ENCODE measurements at places on chromosomes 1 and 21.

DNA sequence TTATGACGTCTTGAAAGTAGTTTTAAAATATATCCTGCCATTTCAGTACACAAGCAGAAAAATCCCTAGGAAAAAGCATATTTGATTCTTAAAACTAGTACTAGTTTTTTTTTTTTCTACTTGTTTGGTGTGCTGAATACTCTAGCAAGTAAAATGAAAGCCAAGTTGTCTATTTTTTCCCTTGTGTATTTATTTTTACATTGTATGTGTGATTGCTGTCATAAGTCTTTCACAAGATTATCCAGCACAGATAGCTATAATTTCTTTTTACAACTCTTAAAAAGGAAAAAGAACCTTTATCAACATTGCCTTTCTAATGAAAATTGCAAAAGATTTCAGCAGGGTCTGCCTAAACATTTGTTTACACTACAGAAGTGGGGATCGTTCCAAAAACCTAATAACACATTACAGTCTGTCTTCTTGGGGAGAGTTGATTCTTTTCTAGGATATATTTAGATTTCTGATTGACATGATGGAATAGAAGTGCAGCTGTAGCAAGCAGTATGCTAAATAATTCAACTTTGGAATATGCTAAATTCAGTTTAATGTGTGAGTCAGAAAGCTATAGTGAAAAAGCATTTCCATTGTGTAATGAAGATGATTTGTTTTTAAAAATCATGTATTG lies 2.5 kb downstream of the DR1 start:
- no peak for DNase-seq

DNA sequence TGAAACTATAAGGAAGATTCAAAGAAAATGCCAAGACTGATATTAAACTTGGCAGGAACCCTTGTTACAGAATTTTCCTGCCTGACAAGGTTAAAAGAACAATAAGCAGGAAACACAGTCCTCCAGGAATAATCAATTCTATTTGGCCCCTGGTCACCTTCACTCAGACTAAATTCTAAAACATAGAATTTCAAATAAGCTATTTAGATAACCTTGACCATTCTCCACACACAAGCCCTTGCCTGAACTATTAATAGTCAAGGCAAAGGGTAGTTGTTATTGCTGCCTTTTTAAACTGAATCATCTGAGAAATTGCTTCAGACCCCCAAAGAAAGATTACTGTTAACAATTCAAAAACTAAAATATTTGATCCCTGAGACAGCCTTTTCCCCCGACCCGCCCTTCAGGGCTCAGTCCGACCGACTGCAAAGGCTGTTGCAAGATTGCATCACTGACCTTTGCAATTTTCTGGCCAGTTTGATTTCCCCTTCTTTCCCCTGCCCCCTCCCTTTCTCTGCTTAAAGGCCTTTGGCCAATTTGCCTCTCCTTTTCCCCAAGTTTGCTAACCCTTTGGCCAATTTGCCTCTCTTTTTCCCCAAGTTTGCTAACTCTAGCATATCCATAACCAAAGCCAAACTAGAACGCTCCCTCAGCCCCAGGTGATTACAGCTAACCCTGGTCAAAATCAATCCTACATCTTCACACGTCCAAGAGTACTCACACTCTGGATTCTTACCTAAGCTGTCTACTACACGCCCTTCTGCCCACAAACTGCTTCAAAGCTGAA lies 1.4 kb upstream of the G0S2 start:
- no peak for DNase-seq

- DNase-seq: no peak
These were observed at the start of gene ERICH3 for GRCh38 chr1:74673351-74674111. ERICH3 (minus strand) TSS chr1:74673792; CDS start chr1:74673519, 273 bp downstream.

- no peak for DNase-seq
These were observed 39.9 kb upstream of the SMYD2 start for GRCh38 chr1:214241060-214241459.

- no peak for DNase-seq
These were observed 12.8 kb downstream of the CACHD1 start for GRCh38 chr1:64482720-64483119.

- no peak for DNase-seq
These were observed 52.1 kb downstream of the STYXL2 start for GRCh38 chr1:167145965-167146364.

DNA sequence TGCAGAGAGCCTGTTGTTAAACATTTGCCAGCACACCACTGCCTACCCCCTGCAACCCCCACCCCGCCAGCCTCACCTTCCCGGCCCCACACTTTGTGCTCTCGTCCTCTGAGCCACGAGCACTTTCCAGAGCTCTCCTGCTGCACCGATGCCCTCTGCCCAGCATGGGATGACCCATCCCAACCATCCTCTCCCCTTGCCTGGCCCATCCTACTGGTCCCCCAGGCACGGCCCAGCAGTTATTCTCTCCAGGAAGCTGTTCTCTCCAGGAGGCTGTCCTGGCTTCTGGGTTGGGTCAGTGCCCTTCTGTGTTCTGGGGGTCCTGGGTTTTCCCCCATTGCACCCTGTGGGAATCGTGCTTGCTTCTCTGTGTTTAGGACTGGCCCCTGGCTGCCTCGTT lies 60.1 kb upstream of the ABCG1 start:
- DNase-seq: no peak

- DNase-seq: no peak
These were observed 3.0 kb downstream of the SPATA46 start for GRCh38 chr1:162373541-162374260.

DNA sequence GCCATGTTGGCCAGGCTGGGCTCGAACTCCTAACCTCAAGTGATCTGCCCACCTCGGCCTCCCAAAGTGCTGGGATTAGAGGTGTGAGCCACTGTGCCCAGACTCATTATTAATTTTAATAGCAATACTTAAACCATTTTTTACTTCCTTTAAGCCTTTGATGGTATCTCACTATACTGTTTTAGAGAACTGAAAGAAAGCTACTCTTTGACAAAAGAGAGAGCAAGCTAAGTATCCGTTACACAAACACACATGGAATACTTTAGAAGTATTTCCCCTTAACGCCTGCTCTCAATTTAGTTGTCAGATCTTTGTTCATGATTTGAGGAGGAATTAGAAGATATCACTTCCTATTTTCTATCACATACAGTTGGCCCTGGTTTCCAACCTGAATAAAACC lies 189.4 kb downstream of the COP1 start:
- no peak for DNase-seq

- no peak for DNase-seq
These were observed 17.1 kb upstream of the PINK1 start for GRCh38 chr1:20615946-20616846.

GRCh38 chr1:207021876-207022596 lies 10.5 kb downstream of the C1orf116 start:
- no peak for DNase-seq

DNA sequence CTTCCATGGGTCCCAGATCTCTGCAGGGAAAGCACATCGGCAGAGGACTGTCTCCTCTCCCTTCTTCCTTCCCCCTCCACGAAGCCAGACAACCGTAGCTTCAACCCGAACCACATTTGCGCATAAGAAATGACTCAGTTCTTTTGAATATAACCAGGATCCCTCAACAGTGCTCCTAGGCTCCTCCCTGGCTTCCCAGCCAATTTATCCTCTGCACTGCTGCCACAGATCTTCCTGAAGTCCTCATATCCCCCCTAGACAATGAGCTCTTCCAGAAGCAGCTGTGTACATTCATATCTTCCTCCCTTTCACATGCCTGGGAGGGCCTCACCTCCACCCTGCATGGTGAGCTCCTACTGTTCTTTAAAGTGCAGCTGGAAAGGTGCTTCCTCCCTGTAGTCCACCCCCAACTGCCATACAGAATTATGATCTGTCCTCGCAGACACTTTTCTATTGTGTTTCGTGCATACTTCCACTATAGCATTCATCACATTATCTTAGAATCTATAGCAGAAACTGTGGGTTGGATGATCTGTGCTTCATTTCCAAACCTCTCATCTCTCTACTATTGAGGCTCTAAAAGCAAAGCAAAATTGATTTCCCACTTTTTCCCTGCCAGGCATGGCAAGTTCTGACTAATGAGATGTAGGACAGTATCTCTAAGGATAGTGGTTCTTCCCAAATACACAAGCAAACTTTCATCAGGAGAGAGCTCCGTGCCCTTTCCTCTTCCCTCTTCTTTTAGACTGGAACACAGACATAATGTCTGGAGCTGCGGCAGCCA lies 179.3 kb upstream of the HMGB4 start:
- no peak for DNase-seq

DNA sequence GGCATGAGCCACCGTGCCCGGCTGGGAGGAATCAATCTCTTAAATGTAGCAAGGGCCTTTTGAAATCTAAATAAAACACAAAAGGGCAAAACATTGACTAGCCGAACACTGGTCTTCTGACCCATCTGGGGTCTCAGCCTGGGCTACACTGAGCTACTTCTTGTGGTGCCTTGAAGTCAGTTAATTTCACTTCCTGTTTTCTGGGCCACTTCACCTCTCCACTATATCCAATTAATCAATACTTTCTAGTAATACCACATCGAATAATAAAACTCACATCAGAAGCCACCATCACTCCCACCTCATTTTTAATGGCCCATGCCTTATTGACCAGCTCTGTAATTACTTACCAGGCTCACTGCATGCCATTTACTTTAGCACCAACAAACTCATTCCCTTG lies 138.0 kb upstream of the SAMSN1 start:
- no peak for DNase-seq

DNA sequence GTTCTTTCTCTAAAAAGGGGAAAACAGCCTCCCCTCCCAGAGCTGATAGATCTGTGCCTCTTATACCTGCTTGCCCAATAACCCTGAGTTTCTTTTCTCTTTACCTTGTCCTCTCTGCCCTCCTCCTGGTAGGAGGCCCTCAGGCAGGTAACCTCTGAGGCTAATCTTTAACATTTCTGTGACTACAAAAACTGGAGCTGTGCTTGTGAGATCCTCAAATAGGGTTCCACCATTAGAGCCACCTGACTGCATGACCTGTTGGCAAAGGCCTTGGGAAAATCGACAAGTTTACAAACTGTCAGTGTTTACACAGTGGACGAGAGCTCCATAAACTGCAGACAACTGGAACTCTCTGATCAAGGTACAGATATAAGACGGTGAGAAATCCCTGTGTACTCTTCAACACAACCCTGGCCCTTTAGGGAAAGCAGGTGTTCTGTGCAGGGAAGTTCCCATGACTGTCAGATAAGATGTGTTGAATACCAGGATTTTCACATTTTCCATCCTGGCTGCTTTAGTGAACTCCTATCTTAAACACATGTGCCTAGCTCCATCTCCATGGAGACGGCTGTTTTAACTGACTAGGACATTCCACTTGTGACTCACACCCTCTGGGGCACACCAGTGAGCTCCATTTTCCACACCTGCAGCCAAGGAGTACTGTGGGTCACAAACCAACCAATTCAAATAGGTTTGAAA lies 38.3 kb downstream of the ECE1 start:
- DNase-seq: no peak

- DNase-seq: no peak
These were observed 10.1 kb downstream of the DOP1B start for GRCh38 chr21:36166705-36167104.

GRCh38 chr21:36845070-36845469 lies 121.4 kb downstream of the HLCS start:
- DNase-seq: no peak

DNA sequence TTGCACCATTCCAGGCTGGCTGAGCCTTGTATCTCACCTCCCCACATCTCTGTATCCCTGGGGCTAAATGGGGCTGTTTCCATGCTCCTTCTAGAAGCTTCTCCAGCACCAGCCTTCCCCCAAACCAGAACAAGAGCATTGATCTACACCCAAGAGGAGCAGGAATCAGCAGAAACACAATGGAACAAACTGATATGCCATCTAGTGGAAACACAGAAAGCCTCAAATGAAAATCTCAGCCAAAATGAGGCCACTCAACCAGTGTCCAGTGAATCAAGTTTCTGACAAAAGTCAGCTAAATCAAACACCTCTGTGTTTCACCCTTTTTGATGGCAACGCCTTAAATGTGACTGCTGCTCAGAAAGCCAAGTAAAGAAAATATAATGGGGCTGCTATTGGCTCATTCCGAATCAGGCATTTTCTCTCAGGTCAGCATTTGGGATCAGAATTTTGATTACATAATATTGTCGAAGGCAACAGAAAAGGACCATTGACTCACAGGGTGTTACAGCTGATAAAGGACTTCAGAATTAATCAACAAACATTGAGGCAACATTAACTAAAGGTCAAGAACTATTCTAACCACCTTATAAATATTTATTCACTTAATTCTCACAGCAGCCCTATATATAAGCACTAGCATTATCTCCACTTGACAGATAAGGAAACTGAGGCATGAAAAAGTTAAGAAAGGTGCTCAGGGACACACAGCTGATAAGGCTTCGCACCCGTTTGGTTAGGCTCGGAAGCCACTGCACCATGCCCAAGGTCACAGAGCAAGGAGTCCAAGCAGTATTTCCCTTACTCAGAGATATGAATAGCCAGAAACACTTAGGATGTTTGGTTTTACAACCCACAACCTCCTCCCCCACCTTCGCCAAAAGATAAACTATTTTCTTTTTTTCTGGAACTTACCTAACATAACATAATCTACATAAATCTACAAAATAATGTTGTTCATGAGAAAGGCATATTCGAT lies 85.8 kb upstream of the KCNJ15 start:
- no peak for DNase-seq

- DNase-seq: no peak
These were observed 56.2 kb downstream of the KLHDC7A start for GRCh38 chr1:18536915-18537314.

GRCh38 chr1:26044971-26045721 lies 772 bp downstream of the SLC30A2 start:
- no peak for DNase-seq

DNA sequence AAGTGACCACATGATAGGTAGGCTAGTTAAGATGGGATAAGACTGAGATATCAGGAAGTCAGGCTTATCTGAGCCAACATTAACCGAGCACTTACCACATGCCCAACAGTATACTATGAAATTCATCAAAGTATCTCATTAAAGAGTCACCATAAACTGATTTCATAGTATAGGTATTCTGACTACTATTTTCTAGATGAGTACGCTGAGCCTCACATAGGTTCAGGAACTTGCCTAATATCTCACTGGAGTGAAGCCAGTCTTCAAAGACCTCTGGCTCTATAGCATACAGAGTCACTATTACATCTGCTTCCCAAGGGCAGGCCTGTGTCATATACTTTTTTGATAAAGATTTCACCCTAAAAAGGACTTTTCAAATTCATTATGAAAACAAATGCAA lies 115.6 kb upstream of the NGF start:
- no peak for DNase-seq

DNA sequence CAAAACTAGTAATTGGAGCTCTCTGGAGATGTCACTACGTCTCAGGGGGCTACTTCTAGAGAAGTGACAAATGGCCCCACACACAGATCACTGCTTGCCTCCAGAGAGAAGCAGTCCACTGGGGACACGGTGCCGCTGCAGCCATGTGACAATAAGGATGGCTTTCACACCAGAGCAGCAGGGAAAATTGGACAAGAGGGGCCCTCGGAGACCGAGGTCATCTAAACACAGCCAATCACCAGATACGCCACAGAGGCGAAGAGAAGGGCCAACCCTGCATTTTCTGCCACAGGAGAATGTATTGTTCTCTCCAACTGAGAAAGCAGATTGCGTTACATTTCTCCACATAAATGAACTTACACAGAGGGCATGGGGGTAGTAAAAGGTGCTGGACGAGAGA lies 51.2 kb upstream of the TIAM1 start:
- no peak for DNase-seq

- no peak for DNase-seq
These were observed 9.3 kb upstream of the MAST2 start for GRCh38 chr1:45793942-45794604.

All from activated CD4-positive, alpha-beta T cell treated with anti-CD3 and anti-CD28 coated beads for 24 hours (primary cell).